ENCODE measurements at places on chromosomes 13 and 19.

DNA sequence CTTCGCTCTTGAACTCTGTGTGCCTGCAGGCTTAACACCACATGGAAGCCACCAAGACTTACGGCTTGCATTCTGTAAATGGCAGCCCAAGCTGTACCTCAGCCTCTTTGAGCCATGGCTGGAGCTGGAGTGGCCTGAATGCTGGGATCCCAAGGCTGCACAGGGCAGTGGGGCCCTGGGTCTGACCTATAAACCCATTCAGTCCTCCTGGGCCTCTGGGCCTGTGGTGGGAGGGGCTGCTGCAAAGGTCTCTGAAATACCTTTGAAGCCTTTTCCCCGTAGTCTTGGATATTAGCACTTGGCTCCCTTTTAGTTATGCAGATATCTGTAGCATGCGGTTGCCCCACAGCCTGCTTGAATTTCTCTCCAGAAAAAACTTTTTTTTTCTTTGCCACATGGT lies 8.2 kb downstream of the TM9SF2 start:
- DNase-seq, result no peak

DNA sequence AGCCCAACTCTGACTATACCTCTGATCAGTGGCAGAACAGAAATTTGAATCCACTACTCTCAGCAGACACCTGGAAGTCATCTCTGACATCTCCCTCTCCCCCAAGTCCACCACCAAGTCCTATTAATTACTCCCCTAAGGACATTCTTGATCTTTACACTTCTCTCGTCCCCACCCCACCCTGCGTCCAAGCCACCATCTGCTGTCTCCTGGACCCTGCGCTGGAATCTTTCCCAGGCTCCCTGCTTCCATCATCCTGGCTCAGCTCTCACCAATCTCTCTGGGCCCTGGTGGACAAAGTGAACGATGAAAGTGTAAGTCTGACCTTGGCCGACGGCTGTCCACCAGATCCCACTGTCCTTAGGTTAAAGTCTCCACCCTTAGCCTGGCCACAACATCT lies 145.6 kb upstream of the GJB6 start:
- DNase-seq, result no peak

- no peak for DNase-seq
Measured at GRCh38 chr19:49636233-49636932, 3.6 kb downstream of the RRAS start.

DNA sequence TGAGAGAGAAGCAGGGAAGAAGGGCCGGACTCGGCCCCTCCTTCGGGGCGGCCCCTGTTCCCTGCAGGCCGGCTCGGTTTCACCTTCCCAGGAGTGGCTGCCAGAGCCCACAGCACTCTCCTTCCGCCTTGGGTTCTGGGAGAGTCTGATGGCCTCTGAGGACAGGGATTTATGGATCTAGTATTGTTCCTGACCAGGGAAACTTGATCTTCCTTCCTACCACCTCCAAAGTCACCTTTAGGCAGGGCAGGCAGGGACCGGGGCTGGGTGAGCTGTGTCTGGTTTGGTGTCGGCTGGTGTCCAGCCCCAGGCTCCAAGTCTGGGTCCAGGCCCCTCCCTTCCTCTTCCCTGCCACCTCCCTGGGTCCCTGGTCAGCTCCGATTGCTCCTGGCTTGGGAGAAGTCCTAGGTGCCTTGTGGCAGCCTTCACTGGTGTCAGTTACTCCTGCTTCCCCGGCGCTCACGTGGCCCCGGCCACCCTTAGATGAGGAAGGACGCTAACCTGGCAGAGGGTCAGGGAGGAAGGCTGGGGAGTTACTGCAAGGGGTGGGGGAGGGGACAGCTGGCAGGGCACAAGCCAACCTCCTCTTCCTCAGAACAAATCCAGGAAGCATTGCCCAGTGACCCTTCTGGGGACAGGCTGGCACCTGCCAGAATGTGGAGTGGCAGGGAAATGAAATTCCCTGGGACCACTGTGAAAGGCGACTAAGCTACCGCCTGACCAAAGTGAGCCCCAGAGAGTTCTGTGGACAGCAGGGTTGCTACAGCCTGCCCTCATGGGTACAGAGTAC lies 18.8 kb downstream of the RFX1 start:
- no peak for DNase-seq

DNA sequence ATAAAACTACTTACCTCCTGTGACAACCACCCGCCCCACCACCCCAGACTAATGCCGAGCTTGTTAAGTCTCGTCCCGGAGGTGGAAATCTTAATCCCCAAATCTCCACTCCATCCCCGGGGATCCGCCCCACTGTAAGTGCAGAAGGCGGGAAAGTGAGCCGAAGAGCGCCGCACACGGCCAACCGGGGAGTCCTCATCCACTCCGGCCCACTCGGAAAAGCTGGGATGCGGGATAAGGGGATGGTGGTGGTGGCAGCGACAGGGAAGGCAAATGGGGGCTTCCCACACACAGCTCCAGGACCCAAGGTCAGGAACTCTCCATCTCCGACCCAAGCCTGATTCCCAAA lies 621 bp downstream of the FBL start:
- DNase-seq, result no peak

- no peak for DNase-seq
Measured at GRCh38 chr13:73972545-73972944, 161.7 kb downstream of the KLF12 start.

DNA sequence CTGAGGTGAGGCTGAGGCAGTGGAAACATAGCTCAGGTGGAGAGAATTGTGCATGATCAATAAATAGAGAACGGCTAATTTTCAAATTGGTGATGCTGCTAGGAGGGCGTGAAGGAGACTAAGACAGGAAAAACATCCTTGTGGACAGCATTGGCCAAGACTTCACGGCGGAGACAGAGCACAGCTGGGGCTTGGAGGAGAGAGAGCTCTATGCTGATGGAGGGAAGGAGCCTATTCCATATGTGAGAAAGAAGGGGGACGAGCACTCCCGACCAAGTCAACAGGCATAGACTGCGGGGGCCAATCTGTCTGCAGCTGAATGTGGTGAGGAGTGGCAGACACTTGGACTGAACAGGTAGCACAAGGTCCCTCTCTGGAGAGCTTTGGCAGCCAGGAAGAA lies 14.8 kb upstream of the SPATA13 start:
- no peak for DNase-seq

DNA sequence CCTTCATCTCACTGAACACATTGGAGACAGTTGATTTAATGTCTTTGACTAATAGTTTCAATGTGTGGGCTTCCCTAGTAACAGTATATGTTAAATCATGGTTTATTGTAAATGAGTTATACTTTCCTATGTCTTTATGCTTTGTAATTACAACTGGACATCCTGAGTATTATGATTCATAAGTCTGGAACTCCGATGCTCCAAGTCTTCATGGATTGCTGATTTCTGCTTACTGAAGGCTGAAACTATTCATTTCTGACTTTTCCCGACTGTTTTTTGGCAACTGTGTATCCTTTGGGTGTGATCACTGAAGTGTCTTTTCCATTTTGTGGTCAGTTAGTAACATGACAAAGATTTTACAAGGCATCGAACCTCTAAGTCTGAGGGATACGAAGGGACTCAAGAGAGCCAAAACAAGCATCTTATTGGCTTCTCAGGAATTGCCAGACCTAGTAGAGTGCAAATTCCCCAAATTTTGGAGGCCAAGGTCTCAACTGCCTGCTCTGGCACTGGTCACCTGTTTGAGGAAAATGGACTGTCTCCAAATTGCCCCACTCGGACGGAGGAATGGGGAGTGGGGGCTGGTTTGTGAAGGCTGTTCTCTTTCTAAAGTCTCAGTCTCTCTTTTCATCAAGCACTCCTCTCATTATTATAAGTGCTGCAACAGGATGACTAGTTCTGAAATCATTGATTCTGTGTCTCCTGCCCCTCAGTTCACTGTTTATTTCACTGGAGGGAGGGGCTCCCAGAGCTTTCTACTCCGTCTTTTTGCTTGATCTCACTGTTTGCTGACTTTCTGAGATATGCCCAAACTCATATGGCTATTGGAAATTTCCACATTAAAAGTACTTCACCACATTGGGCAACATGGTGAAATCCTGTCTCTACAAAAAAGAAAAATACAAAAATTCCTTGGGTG lies 20.2 kb upstream of the CD70 start:
- peak; percentile 46 for DNase-seq

DNA sequence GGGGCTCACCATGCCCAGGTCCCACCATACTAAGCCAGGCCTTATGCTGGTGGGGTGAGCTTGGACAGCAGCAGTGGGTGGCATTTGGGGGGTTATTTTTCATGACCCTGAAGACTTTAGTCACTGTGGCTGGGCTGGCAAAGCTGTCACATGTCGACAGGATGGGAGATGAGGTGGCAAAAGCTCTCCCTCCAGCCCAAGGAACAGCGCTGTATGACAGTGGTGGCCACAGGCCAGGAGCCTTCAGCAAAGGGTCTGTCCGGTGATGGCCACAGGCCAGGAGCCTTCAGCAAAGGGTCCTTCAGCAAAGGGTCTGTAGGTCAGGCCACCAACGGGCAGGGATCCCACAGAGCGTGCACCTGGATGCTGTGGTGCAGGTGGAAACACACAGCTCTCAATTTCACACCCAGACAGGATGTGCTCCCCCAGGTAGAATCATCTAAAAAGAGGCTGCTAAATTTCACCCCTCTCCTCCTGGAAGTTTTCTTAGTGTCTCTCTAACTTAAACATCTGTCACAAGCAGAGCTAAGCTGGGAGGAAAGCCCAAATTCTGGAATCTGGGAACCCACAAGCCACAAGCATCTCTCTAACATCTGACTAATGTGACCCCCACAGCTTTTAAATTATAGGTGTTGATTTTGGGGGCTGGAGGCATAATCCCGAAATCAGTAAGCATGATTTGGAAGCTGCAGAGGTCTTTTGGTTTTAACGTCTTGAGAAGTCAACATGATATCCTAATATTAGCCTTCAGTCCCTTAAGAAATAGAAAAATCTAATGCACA lies 23.0 kb downstream of the COL4A1 start:
- no peak for DNase-seq

DNA sequence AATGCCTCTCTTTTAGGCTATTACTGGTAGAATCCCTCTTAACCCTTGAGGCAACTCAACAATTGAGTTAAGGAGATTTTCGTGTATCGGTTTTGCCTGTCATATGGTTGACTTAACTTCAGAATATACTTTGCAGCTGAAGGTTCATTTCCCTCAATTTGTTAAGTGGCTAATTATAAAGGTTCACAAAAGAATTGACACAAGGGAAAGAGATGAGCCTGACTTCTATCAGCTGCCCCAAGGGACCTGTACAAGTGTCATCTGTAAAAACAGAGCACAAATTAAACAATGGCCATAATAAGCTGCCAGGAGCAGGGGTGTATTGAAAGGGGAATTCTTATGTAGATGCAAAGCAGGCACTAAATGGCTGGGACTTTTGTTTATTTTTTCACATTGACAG lies 334.8 kb upstream of the OBI1 start:
- no peak for DNase-seq

DNA sequence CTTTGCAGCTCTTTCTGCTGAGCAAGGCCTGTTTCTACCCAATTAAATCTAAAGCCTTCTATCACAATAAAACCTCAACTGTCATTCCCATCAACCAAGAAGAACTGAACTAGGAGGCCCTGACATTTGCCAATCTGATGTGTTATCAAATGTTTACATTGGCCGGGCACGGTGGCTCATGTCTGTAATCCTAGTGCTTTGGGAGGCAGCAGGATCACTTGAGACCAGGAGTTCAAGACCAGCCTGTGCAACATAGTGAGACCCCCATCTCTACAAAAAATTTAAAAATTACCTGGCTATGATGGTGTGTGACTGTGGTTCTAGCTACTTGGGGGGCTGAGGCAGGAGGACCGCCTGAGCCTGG lies 2.8 kb upstream of the FBXO17 start:
- DNase-seq, result no peak

All from GOT3 (cell line).